ENCODE measurements at places on chromosomes 6 and 20.

DNA sequence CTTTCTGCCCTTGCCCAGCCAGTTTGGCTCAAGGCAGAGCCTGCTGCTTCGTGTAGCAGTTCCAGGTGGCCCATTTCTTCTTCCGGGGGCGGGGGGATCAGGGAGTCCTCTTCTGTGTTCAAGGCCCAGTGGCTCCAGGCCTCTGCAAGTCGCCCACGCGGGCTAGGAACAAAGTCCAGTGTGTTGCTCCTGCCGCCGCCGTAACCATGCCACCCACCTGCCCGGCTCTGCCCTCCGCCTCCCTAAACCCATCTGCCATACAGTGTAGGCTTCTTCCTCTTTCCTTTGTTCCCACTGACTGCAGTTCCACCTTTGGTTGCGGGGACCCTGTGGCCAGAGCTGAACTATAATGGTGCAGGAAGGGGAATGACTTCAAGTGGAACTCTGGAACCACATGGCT is 43.9 kb upstream of the SRF start:
- no peak for DNase-seq

- DNase-seq: no peak
These were observed 256.3 kb upstream of the TAB2 start for GRCh38 chr6:149060985-149061760.

DNA sequence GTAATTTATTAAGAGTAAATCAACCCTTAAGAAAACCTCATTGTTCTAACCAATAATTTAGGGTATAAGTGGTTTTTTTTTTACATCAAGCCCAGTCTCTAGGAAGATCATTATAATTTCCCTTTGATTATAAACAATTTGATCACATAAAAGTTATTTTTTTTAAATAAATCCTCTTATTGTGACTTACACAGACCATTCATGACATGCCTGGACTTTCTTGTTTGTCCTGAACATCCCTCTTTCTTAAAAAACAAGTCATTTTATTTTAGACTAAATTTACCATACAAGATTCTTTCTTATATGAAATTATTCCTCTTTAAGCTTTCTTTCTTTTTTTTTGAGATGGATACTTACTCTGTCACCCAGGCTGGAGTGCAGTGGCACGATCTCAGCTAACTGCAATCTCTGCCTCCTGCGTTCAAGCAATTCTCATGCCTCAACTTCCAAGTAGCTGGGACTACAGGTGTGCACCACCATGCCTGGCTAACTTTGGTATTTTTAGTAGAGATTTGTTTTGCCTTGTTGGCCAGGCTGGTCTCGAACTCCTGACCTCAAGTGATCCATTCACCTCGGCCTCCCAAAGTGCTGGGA is 53.6 kb upstream of the AGPAT4 start:
- DNase-seq: no peak

DNA sequence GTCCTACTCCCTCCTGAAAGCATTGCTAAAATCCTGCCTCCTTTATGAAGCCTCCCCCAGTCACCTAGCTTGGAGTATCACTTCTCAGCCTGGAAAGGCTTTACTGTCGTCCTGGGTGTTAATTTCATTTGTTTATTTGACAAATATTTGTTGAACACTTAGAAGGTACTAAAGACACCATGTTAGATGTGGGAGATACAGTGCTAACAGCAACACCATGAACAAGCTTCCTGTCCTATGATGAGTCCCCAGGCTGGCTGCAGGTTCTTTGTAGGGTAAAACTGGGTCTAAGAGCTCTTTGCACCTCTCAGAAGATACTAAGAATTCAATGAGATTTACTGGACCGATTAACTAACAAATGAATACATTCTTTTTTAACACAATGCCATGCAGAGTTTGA is 109.2 kb upstream of the TMEM170B start:
- DNase-seq: no peak

GRCh38 chr6:54291738-54292137 is 16.5 kb upstream of the TINAG start:
- DNase-seq: no peak

DNA sequence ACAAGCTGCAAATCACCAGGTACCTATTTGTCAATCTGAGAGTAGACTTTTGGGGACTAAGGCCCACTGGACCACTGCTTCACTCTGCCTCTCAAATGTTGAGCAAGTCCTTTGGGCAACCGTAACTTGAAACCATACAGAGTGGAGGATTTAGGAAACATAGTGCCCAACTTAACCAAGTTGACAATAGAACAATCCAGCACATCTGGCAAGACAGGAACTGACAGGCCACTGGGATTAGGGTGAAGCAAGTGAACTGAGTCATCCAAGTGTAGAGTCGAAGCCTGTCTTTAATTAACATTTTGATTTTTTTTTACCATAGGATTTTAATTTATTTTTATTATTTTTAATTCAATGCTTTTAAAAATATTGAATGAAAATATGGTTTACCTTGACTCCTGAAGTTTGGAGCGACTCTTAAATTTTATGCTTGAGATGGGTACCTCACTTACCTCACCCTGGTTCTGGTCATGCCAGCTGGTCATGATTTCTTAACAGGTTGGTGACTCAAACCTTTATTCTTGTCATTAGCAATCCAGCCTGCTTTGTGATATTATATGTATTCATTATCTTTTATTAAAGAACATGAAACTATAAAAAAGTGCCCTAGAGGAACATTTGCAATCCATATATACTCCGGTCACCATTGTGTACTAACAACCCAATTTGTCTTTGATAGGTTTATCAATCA is 312.1 kb upstream of the DEFB112 start:
- no peak for DNase-seq

GRCh38 chr6:5335020-5335419 is 73.7 kb downstream of the FARS2 start:
- DNase-seq: no peak

GRCh38 chr6:167399051-167399387 is 74.1 kb downstream of the TTLL2 start:
- no peak for DNase-seq

DNA sequence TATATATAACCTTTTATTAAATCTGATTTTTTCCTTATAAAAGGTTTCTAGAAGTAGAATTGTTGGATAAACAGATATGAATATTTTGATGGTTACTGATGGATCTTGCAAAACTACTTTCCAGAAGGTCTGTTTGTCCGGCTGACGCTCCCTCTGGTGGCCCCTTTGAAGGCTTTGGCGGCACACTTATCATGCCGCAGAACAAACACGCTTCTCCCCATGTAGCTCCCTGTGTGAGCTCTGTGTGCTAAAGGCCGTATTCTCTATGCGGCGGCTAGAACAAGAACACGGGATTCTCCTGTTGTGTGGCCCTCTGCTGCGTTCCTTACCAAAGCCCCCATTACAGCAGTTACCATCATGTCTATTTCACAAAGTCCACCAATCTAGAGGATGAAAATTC is 30.0 kb downstream of the PPP1R3G start:
- no peak for DNase-seq

- no peak for DNase-seq
These were observed 105.0 kb downstream of the PREX1 start for GRCh38 chr20:48722737-48723191.

DNA sequence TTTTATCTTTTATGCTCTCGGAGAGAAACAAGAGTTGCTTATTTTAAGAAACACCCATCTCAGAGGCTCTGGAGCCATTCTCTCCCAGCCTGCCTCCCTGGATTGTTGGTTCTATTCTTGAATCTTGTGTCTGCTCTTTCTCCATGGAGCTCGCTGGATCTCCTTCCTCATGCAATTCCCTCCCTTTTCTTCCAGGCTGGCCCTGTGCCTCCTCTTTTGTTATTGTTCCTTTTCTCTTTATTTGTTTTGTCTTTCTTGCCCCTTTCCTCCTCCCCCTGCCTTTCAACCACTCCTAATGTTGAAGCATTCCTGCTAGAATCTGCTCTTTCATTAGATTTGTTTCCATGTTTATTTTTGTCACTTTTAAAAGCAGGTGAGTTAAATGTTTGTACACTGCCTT is 76.5 kb downstream of the STMND1 start:
- DNase-seq: no peak

- no peak for DNase-seq
These were observed 45.4 kb upstream of the NKX2-2 start for GRCh38 chr20:21559305-21559704.

GRCh38 chr6:160328447-160328846 is 19.7 kb upstream of the SLC22A3 start:
- no peak for DNase-seq

DNA sequence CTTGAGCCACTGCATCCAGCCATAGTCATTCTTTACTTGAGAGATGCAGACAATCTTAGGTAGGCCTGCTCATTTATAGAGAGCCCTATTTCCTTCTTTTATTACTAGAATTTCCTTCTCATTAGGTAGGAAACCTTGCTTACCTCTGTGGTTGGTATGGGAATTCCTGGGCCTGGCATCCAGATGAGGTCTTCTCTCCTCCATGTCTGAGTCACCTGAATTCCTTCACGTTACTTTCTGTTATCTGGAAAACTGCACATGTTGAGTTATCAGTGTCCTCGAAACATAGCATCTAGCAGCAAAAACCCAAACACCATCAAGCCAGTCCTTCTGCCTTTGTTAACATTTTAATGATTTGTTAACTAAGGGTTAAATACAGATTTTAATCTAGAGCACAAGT is 2.2 kb downstream of the ZNFX1 start:
- no peak for DNase-seq

GRCh38 chr20:63173552-63174191 is 42.3 kb downstream of the YTHDF1 start:
- no peak for DNase-seq

GRCh38 chr6:129929433-129929832 is 68.3 kb upstream of the TMEM244 start:
- DNase-seq: no peak

DNA sequence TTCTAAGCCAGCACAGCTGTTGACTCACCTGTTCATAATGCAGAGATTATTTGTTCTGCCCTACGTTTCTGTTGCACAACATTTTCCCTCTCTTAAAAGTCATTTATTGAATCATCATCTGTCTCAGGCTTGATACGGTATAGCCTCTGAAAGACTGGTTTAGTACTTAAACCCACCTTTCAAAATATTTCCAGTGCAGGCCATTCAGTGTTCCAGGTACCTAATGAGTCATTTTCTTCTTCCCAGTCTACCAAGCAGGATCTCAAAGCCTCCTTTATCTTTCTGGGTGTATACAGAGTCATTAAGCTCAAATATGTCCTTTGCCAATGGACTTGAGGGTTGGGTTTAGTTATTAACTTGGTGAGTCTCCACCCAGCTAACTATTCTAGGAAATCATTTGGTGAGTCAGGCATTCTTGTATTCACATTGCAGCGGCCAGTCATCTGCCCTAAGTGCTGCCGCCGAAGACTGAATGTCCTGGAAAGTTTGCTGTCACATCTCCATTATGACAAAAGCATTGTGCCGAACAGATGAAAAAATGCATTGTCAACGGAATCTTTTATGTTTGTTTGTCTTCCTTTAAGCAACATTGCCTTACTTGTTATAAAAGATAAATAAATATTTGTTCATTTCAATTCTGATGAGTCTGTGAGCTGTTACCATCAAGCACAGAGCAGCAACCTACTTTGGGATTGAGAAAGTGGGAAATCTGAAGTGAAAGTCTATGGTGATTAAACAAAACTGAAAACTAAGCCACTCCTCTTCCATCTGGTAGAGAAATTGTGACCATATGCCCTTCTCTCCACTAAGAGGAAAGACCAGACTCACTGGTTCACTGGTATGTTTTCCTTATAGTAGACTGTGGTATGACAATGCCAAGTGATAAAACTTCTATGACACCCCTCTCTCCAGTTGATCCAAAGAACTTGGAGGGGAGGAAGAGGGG is 14.3 kb upstream of the FAM135A start:
- DNase-seq: no peak

- no peak for DNase-seq
These were observed 131.2 kb upstream of the RIN2 start for GRCh38 chr20:19626896-19627295.

GRCh38 chr6:1065986-1066385 is 245.9 kb upstream of the FOXQ1 start:
- no peak for DNase-seq

DNA sequence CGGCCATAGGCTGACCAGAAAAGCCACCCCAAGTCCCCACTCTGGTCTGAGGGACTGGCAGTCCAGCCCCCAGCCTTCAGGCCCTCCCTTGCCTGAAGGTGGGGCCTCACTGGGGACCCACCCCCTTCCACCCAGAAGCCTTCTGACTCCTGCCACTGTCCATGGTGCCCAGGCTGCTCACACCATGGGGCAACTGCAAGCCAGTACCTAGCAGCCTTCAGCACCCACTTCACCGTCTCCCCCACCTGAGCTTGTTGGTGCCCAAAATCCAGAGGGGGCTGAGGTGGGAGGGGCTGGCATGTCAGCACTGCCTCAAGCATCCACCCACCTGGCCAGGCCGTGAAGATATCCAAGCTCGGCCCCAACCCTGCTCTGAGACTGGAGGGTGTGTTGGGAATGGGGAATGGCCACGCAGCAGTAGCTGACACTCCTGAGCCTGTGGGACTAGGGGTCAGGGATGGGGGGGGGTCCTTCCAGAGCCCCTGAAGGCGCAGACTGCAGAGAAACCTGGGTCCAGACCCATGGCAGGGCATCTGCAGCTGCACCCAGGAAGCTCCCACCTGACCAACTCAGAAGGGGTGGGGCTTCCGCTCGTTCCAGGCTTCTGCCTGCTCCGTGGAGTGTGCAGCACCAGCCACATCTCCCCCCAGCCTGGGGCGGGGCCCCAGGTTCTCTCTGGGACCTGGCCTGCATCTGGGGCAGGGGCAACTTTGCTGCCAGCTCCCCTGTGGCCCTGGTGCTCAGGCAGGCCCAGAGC is 942.1 kb upstream of the EPHA7 start:
- DNase-seq: no peak

- DNase-seq: no peak
These were observed 259.9 kb downstream of the TAF4 start for GRCh38 chr20:61805781-61806180.

- DNase-seq: no peak
These were observed 336.6 kb downstream of the QKI start for GRCh38 chr6:163751032-163751525.

DNA sequence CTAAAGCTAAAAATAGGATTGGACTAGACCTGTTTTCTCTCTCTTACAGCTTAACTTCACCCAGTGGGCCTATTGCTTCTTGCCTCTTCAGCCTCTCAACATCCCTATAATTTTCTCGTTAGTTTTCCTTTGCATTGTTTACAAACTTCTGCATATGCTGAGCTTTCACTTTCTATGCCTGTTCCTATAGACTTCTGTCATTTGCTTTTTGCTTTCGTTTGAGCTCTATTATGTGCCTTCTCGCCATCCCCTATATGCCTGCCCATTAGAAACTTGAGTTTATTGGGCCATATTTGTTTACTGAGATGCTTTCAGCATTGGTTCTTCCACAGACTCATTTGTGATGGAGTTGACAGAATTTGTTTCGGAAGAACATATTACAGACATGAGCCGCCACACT is 40.9 kb downstream of the NCOA7 start:
- DNase-seq: no peak

All from left forelimb (tissue), 1 donor.